Activated gamma-delta T cell (primary cell): ENCODE measurements at places on chromosomes 12 and 14.

DNA sequence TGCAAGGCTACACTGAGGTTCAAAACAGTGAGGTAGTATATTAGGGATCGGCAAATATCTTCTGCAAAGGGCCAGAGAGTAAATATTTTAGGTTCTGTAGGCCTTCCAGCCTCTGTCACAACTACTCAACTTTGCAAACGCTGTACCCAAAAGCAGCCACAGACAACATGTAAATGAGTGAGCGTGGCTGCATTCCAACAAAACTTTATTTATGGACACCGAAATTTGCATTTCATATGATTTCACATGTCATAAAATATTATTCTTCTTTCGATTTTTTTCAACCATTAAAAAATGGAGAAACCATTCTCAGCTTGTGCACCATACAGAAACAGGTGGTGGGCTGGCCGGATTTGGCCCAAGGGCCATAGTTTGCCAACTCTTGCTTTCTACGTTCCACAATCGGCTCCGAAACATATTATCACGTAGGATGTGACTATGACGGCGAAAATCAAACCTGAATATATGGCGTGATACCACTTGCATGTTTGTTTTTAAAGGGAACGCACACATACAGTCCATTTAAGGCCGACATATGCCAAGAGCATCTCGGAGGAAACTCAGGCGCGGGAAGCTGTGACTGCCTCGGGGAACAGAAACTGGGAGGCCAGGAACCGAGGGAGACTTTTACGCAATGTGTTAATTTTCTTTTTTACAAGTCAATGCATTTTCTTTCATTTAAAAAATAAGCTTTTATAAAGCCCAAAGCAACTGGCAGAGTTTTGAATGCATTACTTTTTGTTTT is 7.1 kb downstream of the NCOR2 start:
- no peak for DNase-seq

DNA sequence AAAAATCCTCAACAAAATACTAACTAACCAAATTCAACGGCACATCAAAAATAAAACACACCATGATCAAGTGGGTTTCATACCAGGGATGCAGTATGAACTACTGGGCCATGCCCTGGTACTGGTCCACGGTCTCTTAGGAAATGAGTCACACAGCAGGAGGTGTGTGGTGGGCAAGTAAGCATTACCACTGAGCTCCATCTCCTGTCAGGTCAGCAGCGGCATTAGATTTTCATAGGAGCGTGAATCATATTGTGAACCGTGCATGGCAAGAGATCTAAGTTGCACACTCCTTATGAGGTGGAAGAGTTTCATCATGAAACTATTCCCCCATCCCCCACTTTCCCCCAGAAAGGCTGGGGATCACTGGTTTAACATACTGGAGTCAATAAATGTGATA is 6.7 kb upstream of the LGR5 start:
- DNase-seq, result no peak

GRCh38 chr12:104953323-104953722 is 4.8 kb downstream of the SLC41A2 start:
- no peak for DNase-seq

DNA sequence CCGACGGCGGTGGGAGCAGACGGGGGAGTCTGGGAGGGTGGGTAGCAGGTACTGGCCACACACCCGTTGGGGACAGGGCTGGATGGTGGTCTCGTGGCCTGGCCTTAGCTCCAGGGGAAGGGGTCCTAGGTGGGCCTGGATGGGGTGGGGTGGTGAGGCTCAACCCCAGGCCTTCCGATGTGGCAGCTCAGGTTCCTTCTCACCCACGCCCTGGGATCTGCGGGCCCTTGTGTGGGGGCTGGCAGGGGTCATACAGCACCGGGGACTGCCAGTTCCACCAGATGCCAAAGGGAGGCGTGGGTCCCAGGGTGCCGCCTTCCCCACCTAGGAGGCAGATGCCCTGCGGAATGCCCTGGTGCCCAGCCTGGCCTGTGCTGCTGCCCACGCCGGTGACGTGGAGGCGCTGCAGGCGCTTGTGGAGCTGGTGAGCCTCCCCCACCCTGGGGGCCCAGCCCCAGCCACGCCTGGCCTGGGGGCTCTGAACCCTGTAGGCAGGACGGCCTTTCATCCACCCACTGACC is 21.0 kb downstream of the ASPG start:
- DNase-seq, result no peak

DNA sequence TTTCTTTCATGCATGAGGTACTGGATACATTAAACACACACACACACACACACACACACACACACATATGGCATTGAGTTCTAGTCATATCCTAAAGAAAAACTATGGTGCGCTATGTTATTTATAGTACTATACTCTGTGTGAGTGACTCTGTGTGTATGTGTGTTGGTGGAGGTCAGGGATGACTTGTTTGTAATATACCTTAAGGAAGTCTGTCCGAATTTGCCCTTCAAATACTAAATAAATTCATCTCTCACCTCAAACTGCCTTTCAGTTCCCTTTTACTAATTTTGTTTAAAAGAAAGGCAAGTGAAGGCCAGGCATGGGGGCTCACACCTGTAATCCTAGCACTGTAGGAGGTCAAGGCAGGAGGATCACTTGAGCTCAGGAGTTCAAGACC is 2.1 kb upstream of the AKAP5 start:
- no peak for DNase-seq

DNA sequence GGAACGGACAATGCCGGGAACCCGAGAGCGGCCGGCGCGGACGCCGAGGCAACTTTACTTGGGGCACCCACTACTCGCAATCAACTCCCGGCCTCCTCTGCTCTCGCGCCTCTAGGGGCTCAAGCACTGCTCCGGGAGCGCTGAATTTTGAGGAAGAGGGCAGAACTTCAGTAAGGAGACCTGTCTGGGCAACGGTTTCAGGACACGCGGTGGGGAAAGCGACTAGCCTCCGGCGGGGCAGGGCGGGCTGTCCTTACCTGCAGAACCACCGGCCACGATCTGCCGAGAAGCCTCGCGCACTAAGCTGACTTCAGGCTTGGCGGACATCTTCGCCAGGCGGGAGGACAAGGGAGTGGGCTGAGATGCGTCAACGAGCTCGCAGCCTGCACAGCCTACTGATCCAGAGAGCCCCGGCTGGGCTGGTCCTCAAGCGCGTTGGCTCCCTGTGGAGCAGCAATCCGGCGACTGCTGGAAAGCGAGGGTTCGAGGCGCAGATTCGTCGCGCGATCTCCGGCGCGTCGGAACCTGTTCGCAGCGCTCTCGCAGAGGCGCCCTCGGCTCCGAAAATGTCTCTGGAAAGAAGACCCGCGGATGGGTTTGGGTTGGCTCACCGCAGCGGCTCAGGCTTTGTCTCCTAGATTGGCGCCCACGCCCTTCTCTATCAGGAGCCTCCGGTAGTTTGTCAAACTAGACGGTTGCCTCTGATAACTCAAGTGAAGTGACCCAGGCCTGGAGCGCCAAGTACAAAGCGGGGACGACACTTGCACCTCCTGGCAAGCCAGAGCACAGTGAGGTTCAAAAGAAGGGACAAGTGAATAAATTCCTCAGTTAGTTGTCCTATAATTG is at the start of gene SLC25A21:
Gene SLC25A21 (minus strand): TSS at position 583 of the 846 bp plus-strand sequence.
- no peak for DNase-seq

- no peak for DNase-seq
Observed at GRCh38 chr14:73802431-73803188, 49.0 kb upstream of the PTGR2 start.

GRCh38 chr12:26195641-26196420 is 458 bp downstream of the SSPN start:
- DNase-seq, result no peak

DNA sequence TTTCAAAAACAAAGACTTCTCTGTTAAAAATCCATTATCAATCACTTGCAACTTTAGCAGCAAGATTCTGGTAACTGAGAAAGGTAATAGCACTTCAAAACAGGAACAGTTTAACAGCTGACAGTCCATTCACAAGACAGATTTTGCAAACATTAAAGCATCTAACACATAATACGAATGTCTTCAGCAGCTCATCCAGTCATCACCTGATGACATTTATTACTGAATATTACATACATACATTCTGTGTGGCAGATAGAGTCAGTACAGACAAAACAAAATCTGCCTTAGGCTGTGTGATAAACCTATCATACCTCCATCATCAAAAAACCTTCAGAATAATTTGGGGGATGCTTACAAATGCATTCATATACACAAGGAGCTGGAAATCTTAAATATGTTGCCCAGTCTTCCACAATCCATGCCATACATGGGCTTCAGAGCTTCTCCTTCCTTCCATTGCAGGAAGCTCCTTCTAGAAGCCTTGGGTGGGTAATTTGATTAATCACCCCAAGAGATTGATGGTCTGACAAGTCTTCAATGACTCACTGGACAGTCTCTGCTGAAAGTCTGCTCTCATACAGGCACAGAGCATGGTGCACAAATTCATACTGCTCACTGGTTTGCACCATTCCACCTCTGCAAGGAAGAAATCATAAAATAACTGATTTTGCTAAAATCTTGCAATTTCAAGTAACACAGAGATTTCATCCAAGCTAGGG is 1.6 kb upstream of the PTPRB start:
- DNase-seq, result no peak

DNA sequence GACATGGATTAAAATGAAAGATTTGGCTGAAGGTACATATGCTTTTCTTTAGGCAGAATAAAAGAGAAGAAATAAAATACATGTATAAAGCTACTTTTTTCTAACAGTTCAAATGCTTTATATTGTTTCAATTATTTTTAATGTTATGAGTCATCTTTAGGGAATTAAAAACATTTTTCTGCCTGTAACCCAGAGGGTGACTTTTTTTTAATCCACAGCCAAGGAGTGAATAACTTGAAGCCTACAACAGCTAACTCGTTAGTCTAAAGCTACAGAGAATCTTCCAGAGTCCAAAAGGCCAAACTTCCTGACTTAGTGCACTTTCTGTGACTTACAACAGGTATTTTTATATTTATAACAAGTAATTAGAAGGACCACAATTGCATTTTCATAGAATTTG is 151.6 kb downstream of the SEC23A start:
- no peak for DNase-seq

DNA sequence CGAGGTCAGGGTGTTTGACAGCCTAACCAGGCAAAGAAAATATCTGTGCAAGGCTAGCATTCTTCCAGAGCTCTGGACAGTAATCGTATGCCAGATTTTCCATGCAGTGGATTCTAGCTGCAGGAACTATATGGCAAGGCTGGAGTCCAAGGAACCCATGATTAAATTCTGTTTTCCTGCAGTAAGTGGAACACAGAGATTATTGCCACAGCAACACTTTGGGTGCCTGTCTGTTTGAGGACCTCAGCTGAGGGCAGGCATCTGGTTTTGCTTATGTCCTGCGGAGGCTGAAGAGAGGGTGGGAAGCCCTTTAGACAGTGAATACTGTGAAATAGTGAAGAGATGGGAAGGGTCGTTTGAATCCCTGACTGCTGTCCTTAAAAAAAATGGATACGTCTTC is 104.4 kb downstream of the DAD1 start:
- no peak for DNase-seq

- DNase-seq, result no peak
Observed at GRCh38 chr12:132108211-132108832, 35.8 kb downstream of the DDX51 start.

DNA sequence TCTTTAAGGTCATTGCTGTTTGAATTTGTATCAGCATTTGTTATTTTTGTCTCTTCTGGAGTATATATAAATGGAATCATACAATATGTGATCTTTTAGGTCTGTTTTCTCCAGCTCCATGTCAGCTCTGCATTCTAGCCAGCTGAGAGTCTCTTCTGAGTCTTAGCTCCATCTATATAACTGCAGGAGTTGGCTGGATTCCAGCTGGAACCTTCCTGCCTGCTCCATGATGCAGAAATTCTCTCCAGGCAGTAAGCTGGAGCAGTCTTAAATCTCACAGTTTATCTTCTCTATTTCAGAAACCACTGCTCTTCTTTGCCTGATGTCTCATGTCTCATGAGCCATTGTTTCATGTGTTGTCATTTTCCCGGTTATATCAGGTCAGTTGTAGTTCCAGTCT is 827.6 kb downstream of the NRXN3 start:
- no peak for DNase-seq
